ENCODE measurements at places on chromosomes 16 and 17.

DNA sequence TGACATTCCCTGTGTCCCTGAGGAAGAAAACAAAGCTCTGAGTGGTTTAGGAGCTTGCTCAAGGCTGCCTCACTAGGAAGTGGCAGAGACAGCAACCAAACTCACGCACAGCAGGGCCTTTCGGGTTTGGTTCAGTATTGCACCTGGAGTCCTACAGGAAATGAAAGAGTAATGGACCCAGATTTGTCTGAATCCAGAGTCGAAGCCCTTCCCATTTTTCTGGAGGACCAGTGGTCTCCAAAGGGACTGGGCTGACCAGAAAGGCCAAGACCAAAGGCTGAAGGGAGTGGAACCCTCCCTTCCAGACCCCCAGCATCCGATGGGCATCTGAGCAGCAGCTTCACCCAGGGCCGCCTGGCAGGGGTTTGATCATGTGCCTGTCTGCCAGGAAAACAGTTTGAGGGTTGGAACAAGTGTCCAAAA, 85.5 kb upstream of the RPL38 start:
- no peak for DNase-seq

GRCh38 chr17:9982159-9982558, 77.1 kb upstream of the RCVRN start:
- DNase-seq: peak; percentile 3

DNA sequence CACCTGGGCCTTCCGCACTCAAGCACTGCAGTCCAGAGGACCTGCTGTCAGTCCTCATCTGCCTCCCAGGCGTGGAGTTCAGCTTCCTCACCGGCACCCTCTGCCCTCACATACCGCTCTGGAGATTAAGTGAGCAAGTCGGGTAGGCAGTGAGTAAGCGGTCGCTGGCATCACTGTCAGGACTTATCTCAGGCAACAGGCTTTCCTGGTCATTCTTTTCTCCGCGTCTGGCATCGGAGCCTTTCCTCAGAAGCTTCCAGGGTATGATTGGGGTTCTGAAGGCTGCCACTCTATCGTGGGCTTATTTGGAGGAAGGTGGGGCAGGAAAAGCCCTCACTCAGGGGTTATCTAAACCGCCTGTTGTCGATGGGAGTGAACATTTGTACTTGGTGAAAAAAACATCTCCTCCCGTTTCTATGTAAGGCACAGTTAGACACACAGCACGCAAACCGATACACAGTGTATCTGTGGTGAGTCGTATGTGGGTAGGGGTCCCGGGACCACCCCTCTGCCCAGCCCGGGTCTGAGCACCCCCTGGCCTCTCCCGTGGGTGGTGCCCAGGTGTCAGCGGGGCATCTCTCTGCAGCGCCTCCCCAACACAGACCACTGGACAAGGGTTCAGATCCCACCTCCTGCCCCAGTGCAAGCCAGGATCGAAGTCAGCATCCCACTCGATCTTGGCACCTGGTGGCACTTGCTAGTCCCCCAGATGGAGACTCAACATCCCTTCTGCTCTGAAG, 92.5 kb upstream of the PLCG2 start:
- DNase-seq: no peak

GRCh38 chr16:54194334-54194743, 92.2 kb downstream of the IRX3 start:
- DNase-seq: no peak

- peak; percentile 91 for DNase-seq
These were observed at the start of gene SPHK1 for GRCh38 chr17:76384222-76384986. TSS of gene SPHK1 (plus strand) at chr17:76384609. CDS start at chr17:76385645, 1,036 bp downstream.

DNA sequence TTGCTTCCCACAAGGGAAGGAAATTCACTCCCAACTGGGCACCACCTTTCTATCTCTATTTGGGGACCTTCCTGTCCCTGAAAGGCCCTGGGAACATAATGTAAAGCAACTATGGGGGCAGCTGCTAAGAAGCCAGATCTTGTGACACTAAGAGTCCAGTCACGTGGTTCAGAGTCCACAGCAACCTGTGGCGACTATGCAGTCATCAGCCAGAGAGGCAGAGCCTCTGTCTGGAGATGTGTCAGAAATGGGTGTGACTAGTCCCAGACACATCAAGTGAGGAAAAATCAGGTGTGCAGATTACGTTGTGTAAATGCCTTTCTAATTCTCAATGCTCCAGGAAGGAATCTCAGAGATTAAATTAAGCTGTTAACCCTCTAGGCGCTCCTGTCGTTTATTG, 26.6 kb upstream of the SKAP1 start:
- peak; percentile 61 for DNase-seq

- DNase-seq: no peak
These were observed 9.5 kb downstream of the MRPL27 start for GRCh38 chr17:50363217-50364060.

GRCh38 chr17:69457603-69458002, 43.1 kb downstream of the MAP2K6 start:
- no peak for DNase-seq

DNA sequence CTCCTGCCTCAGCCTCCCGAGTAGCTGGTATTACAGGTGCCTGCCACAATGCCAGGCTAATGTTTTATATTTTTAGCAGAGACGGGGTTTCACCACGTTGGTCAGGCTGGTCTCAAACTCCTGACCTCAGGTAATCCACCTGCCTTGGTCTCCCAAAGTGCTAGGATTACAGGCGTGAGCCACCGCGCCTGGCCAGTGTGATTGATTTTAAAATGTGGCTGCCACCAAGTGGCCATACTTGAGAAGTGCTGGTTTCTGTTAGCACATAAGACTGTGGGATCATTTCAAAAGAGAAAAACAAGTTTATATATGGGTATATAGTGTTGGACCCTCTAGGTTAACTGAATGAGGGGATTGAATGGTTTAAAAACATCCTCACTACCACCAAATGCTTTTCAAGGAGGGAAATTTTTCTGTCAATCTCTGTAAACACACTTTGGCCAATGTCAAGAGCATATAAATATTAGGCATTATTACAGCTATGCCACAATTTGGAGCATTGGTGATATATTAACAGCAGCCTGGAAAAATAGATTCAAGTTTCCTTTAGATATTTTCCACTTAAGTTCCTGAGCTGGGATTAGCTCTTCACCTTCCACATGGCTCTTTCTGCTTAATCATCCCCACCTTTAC, 13.5 kb upstream of the DHRS13 start:
- peak; percentile 49 for DNase-seq

DNA sequence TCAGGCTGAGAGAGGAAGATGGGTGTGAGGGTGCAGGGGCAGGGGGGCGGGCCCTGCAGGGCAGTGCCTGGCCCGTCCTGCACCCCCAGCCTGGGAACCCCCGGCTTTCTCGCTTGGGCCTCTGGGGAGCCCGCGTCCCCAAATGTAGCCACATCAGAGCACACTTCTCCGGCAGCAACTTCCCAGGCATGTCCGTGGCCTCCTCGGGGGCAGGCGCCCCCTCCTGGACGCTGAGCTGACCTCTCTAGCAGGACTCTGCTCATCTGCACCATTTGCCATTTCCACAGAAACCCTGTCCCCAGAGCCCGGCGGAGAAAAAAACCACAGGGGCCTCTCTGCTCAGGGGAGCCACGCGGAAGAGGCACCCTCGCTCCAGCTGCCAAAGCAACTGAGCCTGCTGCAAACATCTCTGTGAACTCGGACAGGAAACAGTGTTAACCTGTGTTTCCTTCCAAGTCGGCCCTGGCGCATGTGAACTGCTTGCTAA, 63.4 kb downstream of the KLHDC4 start:
- DNase-seq: no peak
